ENCODE measurements at places on chromosomes 1 and 21.

DNA sequence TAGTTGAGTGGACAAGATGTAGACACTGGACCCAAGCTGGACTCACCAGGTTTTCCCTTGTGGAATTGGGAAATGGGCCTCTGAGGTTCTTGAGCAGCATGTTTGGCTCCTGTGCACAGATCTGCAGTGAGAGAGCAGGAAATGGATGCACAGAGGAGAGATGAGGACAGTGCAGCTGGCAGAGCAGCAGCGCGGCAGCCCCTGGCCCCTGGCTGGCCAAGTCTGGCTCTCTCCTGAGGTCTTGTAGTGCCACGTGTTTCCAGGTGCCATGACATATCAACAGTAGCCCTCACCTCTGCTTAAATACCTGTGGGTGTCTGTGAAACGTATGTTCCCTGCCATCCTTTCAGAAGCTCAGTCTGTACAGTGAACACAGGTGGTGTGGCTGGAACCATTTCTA, 19.2 kb upstream of the BCL10 start:
- no peak for DNase-seq

GRCh38 chr1:153655333-153655732, 3.2 kb upstream of the SNAPIN start:
- DNase-seq, result no peak

GRCh38 chr1:67761091-67761490, 72.2 kb downstream of the GNG12 start:
- no peak for DNase-seq

DNA sequence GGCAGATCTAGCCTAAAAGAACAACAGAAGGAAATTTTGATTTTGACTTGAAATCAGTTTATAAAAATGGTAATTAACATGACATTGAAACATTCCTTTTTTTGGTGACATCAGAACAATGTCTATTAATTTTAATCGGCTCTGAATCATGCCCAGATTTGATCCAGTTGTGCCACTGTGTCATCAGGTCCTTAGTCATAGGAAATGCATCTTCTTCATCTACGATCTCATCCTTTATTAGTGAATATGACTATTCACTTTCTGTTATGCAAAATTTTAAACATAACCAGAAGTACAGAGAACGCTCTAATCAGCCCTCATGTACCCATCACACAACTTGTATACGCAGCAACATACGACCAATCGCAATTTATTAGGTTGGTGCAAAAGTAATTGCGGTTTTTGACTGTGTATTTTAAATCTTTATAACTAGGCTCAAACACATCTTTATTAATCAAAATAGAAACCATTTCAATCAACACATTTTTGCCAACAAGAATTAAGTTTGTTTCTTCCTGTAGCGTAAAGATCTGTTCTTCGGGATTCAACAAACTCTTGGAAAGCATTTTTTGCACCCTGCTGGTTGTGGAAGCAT, 40.3 kb upstream of the TLR5 start:
- no peak for DNase-seq

GRCh38 chr1:225441314-225442122, 13.7 kb upstream of the LBR start:
- no peak for DNase-seq

DNA sequence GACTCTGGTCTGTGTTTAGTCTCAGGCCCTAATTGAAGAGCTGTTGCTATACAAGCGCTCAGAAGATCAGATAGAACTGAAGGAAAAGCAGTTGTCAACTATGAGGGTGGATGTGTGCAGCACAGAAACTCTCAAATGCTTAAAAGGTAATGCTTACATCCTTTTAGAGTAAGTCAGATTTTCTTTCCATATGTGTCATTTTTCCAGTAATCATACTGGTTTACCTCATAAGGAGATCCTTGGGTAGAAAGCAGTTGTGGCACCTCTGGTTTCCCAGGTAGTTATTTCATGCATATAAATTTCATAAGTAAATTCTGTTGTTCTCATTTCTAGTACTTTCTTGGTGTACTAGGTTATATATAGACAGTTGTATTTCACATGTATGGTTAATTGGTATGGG, 43.0 kb upstream of the TARS2 start:
- DNase-seq, result no peak

DNA sequence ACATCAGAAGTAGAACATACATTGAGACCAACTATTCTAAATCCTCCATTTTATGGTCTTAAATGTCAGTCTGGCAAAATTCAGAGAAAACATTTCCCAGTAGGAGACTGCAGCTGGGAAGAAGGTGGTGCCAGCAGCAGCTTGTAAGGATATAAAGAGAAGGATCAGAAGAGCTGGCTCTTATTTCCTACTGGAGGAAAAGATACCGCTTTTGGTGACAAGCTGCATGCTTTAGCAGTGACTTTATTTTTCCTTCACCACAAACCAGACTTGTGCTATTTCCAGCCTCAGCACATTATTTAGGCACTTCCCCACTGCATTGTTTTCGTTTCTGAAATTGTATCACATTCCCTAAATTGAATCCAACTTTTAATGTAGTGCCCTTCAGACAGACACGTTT, 28.4 kb downstream of the RNF11 start:
- no peak for DNase-seq

DNA sequence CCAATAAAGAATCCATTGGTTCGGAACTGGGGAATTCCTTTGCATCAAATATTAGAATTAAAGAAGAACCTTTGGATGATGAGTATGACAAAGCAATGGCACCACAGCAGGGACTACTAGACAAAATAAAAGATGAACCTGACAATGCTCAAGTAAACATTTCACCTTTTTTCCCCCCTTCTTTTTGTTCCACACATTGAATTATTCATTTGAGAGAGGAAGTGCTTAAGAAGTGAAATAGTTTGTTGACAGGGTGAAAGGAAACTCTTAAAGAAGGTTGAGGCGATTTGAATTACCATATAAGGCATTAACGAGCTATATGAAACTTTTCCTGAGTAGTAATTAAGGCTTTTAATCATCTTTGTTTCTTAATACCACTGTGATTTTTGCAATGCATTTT, 93.1 kb downstream of the ZMYM4 start:
- DNase-seq, result no peak

DNA sequence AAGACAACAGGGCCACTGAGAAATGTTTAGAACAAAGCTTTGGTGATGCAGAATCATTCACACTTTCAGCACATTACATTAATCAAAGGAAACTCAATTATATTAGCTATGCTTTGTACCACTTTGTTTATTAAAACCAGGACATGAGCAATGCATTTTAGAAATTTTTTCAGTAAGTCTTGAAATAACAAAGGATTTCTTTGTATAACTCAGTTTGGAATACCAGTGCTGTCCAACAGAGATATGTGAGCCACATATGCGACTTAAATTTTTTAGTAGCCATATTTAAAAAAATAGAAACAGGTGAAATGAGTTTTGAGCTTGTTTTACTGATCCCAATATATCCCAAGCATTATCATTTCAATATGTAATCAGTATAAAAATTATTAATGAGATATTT, 18.8 kb upstream of the F3 start:
- DNase-seq, result no peak

DNA sequence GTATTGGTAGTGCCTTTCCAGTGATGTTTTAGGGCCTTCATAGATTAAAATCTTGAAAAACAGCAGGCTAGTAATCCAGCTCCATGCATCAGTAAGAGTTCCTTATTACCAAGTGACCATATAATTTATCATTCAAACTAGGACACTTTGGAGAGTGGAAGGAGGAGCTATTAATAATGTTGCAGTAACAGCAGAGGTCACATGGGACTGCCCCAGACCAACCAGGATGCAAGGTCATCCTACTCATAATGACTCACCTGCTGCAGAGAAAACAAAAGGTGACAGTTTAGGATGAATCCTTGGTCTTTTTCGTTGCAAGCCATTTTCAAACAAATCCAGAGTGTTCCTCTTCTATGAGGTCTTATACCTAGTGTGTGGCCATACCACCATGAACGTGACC, 187.4 kb downstream of the NUF2 start:
- no peak for DNase-seq

DNA sequence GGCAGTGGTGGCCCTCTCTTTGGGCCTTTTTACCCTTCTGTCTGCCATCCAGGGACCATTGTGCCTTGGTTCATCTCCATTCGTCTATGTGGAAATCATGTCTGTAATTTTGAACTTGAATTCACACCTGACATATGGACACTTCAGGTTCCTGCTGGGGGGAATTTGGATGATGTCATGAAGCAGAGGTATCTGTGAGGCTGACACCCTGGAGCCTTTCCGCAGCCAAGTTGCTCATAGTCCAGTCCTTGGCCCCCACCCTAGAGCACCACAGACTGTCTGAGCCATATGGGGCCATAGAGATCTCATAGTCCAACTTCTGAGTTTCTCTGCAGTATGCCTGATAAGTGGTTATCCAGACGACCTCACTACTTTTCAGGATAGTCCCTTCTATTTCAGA, 147.7 kb upstream of the CACNA1E start:
- DNase-seq, result no peak

DNA sequence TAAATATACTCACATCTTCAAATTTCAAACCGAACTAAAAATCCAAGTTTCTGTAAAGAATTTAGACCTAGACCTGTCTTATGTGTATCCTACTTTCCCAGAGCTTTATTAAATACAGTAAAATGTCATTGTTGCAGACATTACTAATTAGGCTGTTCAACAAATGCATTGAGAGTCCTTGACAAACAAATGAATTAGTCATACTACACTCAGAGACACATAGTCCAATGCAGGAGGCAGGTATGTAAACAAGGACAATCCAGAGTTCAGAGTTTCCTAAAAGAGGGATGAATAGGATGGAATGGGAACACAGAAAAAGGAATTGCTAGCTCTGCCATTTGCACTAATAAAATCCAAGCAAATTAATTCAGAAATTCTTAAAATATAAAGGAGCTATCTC, 1.6 kb upstream of the EGLN1 start:
- DNase-seq, result no peak

- DNase-seq, result peak; percentile 78
Measured at GRCh38 chr1:151058692-151059091, 730 bp downstream of the CDC42SE1 start.

DNA sequence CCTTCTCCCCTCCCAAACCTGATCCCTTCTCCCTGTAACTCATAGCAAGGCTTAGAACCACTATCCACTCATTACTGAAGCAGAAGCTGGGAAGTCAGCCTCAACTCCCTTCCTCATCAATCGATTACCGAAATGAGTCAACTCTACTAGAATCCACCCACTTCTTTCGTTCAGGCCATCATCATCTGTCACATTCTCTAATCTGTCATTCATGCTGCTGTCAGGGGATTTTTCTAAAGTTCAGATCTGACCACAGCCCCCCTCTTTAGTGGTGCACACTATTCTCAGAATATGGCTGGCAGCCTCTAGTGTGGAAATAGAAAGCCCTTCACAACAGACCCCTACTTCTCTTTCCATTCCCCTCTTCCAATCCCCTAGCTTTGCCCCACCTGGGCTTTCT, 5.1 kb downstream of the NT5C1A start:
- peak; percentile 78 for DNase-seq

DNA sequence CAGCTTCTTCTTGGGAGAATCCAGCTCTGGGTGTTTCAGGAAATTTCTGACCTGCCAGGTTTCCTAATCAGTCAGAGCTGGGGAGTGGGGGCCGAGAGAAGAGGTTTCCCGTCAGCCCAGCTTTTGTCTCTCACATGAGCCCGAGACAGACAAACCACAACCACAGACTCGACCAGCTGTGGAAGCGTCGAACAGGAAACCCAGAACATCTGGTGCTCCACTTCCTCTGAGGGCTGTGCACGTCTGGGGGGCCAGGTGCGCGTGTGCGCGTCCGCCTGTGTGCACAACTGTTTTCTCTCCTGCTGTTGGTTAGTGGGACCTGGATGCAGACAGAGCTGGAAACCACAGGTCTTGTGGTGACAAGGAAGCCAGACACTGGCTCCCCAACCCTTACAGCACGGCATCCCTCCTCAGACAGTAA, 113.0 kb upstream of the SLC25A33 start:
- peak; percentile 94 for DNase-seq

- no peak for DNase-seq
Measured at GRCh38 chr1:151537112-151537511, 3.0 kb upstream of the TUFT1 start.

Data from activated CD4-positive, alpha-beta T cell treated with anti-CD3 and anti-CD28 coated beads, Interleukin-2, amount 10 ng/mL, durations not matched to agents 24 days and 14 days (primary cell).